Stimulated activated CD4-positive, alpha-beta T cell treated with anti-CD3 and anti-CD28 coated beads, Interleukin-12 subunit alpha, Interleukin-12 subunit beta, amount 100 ng/mL, for 24 hours (primary cell): ENCODE measurements at places on chromosomes 6 and 20.

DNA sequence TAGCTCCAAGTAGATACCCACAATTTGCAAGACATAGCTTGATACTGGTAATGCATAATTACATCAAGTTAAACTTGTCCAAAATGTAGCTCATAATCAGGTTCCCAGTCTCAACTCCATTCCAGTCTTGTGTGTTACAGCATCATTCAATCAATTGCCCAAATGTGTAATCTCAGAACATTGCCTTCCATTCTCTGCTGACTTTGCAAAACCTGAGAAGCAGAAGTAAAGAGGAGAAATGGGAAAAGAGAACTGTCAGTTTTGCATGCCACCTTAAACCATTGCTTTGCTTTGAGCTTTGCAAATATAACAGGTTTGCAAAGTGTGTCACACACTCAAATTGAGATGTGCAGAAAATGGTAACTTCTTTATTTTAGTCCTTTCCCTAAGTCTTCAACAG is 40.3 kb upstream of the CNKSR3 start:
- DNase-seq = no peak

- no peak for DNase-seq
These were observed 63.3 kb downstream of the CD24 start for GRCh38 chr6:106910999-106911949.

DNA sequence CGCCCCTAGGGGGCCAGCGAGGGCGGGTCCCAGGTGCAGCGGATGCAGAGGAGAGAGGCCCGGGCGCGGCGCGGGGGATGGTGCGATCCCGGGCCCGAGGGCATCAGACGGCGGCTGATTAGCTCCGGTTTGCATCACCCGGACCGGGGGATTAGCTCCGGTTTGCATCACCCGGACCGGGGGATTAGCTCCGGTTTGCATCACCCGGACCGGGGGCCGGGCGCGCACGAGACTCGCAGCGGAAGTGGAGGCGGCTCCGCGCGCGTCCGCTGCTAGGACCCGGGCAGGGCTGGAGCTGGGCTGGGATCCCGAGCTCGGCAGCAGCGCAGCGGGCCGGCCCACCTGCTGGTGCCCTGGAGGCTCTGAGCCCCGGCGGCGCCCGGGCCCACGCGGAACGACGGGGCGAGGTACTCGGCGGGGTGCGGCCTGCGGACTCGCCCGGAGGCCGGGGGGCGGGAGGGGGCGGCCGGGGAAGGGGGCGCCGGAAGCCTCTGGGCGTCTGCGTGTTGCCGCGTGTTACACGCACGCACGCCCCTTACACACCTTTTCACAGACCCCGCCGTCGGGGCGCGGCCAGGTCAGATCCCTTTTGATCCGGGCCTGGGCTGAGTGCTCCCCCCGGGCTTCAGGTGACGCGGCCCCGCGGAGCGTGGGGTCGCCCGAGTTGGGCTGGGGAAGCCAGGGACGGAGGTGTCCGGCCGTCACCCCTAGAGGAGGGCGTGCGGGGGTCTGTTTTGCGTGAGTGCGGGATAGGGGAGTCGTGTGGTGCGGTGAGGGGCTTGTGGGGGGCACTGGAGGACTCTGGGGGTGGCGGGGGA is 412 bp downstream of the TRIB3 start:
- DNase-seq = peak; percentile 49

- no peak for DNase-seq
These were observed 54.7 kb downstream of the ENPP1 start for GRCh38 chr6:131862476-131862875.

DNA sequence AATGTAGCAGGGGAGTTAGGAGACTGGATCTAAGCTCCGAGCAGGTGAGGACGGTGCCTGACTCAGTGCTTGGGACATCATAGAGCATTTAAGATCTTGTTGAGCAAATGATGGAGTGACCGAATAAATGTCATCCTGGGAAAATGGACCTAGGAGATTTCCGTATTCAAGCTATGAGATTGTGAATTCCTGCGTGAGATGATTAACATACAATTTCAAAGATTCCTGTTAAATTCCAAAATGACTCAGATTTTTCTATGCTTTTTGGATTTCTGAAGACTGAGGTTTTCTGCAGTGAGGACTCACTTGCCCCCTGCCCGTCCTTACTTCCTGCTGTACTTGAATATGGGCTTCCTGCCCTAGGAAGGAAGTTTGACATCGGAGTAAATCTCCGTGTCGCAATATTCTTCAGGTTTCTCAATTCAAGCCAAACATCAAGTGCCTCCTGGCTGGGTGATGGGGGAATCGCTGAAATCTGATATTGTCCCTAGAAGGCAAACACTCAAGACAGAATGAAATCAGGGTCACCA is 5.2 kb downstream of the SYTL3 start:
- no peak for DNase-seq
